Type B pancreatic cell (in vitro differentiated cells): ENCODE measurements at places on chromosomes 6 and 20.

DNA sequence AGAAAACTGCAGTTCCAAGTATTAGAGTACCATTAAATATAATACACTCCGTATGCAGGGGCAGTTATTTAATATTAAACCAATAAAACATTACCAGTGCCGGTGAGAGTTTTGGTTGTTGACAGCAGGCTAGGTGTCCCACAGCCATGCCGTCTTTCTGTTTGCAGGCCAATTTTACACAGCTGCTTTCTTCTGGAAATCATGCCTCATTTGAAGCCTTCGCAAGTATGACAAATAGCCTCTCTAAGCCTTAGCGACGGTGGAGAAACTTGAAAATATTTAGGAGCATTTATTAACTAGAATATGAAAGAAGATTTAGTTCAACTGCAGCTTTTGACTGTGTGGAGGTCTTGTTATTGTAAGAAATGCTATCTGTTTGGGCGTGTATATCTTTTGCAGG, 226.0 kb downstream of the BMP2 start:
- no peak overlapping the region for H3K4me3 ChIP-seq
- H3K27ac ChIP-seq: peak overlapping the region; percentile 51
- H3K27me3 ChIP-seq: peaks cover 4% of the 10 kb centered on the region

DNA sequence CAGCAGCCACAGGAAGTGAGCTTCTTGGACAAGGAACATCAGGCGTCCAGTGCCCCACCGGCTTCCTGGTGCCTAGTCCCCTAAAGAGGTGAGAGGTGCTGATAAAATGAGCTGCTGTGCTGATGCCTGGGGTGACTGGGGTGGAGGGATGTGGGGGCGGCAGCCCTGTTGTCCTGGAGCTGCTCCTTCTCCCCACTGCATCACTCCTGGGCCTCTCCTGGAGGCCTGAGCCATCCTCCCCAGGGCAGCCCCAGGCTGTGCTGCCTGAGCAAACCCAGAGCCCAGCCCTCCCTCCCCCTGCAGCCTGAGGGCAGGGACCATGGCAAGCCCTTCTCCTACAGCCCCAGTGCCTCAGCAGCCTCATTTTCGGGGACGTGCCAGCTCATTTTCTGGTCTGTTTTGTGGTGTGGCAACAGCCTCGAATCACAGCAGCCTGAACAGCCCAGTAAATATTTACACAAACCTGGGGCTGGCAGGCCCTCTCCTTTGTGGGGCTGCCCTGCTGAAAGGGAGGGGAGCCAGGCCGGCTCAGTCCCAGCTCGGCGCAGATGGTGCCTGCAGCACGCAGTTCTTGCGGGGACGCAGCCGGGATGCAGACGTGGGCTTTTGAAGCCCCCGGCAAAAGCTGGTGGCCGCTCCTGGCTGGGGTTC, 259.9 kb downstream of the DLL1 start:
- no peak overlapping the region for H3K27ac ChIP-seq
- peak; percentile 62 for DNase-seq
- peaks cover 3% of the 10 kb centered on the region for H3K27me3 ChIP-seq
- H3K36me3 ChIP-seq: no peaks in the 10 kb centered on the region
- H3K4me1 ChIP-seq: peaks cover 8% of the 10 kb centered on the region
- H3K4me3 ChIP-seq: no peak overlapping the region

GRCh38 chr6:15265787-15266186, 19.9 kb downstream of the JARID2 start:
- DNase-seq: no peak
- H3K27ac ChIP-seq: peak overlapping the region; percentile 45
- H3K27me3 ChIP-seq: no peaks in the 10 kb centered on the region
- H3K4me1 ChIP-seq: peaks cover 62% of the 10 kb centered on the region

DNA sequence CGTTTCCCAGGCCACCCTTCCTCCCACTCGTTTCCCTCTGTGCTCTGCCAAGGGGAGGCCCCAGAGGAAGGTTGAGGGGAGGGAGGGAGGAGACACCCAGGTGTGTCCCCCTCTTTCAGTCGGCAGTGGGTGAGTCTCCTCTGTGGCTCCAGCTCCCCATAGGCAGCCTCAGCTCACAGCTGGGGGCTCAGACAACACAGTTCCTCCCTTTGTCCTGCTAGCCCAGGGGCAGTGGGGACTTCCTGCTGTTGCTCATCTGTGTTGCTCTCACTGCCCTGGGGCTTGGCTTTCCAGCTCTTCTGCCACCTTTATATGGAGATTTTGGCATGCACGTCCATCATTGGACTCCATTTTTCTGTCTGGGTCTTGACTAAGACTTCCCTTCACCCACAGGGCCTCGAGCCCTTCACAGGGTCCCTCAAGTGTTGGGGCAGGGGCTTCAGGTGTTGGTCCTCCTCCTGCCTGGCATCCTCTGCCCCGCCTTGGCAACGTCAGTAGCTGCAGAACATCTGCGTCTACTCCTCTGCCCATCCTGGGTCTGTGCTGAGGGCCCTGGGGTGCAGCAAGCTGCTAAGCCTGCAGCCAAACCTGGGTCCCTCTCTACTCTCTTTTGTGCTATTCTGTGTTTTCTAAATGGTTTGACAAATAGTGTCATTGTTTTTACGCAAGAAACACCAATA, 190.6 kb upstream of the PMEPA1 start:
- peaks cover 12% of the 10 kb centered on the region for H3K4me1 ChIP-seq
- DNase-seq: no peak
- H3K36me3 ChIP-seq: no peaks in the 10 kb centered on the region
- no peak overlapping the region for H3K4me3 ChIP-seq
